Frontal cortex (tissue), 4 donors: ENCODE measurements at places on chromosomes 11 and 22.

GRCh38 chr11:81840380-81840779, 893.3 kb downstream of the FAM181B start:
- DNase-seq: no peak

DNA sequence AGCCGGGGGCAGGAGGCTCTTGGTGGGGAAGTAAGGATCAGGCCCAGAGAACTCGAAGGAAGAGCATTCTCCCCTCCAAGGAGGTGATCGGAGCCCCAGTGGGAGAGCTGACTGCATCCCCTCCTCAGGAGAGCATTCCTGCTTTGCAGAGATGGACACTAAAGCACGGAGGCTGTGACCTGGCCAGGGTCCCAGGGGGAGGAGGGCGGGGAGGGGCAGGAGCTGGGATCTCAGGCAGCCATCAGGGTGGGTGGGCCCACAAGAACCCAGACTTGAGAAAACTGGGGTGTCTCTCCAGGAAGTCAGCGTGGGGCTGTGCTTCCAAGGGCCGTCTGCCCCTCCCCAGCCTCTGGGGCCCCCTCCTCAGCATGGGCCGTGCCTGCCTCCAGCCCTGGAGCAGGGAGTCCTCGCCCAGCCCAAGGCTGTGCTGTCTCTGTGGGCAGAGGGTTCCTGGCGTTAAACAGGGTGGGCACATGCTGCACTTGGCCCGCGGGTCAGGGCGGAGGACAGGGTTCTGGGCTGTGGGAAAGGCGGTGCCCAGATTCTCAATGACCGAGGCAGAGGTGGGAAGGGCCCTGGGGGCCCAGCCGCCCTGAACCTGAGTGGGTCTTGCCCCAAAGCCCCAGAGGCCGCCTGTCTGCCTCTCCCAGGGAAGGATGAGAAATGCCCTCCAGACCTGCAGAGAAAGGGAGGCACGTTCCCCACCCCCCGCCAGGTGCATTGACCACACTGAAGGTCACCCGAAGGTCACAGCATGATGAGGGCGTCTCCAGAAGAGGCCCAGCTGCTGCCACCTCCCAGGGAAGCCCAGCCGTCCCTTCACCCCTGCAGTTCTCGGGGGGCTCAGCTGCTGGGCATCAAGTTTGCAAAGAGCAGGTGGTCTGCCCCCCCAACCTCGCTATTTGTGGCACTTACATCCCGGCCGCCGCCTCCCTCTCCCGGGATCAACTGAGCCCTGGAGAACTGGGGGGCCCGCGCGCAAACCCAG, 643 bp downstream of the CEND1 start:
- no peak for DNase-seq

- DNase-seq: peak; percentile 94
Observed at GRCh38 chr22:50306753-50307749, at the start of gene PLXNB2. Gene PLXNB2, minus strand, starts transcription at chr22:50307646. Its CDS starts 17,062 bp downstream, at chr22:50290584.

GRCh38 chr11:93193731-93194130, 4.1 kb downstream of the SLC36A4 start:
- DNase-seq: no peak

GRCh38 chr11:110891411-110891810, 179.2 kb upstream of the ARHGAP20 start:
- no peak for DNase-seq

- peak; percentile 38 for DNase-seq
Observed at GRCh38 chr11:10305262-10305963, 540 bp downstream of the ADM start.

GRCh38 chr11:111841370-111842053, 29.9 kb downstream of the ALG9 start:
- peak; percentile 39 for DNase-seq

- no peak for DNase-seq
Observed at GRCh38 chr22:37918580-37919270, 12.6 kb downstream of the MICALL1 start.
